ENCODE measurements at places on chromosomes 4 and X.

- DNase-seq: no peak
These were observed 82.6 kb downstream of the PCDH7 start for GRCh38 chr4:30802622-30803323.

DNA sequence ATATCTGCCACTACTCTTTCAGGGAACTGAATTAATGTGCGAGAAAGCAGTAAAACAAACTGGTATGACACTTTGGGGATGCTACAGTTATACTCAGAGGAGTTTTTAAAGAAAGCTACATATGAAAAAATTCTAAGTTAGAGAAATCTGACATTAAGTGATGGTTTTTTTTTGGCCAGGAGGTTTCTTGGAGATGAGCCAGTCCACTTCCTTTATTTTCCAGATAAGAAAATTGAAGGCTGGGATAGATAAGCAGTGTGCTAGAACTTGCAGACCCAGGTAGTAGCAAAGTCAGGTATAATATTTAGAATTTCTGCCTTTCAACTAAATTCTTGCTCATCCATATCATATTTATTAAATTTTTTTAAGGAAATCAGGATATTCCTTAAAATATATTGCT lies 106.8 kb downstream of the FAT4 start:
- no peak for DNase-seq

DNA sequence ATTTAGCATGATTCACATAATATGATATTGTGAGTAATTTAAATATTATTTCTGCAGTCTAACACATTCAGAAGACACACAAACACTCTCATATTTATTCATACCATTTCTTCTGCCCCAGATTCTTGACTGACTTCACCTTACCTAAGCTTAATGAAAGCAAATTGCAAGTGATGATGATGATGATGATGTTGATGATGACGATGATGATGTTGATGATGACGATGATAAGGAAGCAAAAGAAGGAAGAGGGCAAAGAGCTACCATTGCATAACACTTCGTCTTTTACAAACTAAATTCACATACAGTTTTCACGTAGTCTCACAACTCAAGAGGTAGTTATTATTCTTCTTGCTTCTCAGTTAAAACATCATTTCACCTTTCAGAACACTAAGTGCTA lies 404.7 kb downstream of the NAF1 start:
- DNase-seq: no peak

DNA sequence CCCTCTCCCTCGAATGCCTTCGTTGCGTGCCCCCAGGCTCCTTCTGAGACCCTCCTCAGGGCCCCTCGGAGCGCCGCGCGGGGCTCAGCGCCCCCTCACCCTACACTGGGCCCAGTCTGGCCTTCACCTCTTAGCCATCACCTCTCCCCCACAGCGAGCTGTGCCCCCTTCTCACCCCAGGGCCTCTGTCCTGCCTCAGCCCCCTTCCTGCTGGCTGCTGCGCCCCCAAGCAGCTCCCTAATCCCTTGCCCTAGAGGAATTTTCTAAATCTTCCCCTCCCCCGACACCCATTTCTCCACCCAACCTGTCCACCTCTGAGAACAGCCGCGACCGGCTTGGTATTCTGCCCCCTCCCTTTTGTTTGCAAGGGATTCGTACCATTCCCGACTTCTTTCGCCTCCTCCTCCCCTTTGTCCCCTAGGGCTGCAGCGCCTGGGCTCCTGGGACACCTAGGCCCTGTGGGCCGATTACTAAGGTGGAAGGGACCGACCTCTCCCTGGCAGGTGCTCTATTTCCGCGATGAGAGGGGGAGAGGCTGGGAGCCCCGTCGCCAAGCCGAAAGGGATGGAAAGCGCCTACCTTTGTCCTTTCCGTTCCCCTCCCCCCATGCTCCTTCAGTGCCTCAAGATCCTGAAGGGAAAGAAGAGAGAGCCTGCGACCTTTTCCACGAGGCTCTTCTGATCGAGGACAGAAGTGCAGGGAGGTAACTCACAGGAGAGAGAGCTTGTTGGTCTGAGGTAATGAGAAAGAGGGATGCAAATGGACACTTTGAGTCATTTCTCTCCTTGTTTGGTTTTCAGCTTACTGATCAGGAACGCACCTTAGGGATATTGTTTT lies 10.9 kb downstream of the DLG3 start:
- peak; percentile 3 for DNase-seq

GRCh38 chr4:154208424-154208823 lies 283.2 kb downstream of the DCHS2 start:
- DNase-seq: no peak

- peak; percentile 65 for DNase-seq
These were observed 256.8 kb upstream of the VCX start for GRCh38 chrX:7586126-7586525.

GRCh38 chr4:17038510-17039176 lies 140.2 kb upstream of the LDB2 start:
- no peak for DNase-seq

- DNase-seq: no peak
These were observed 51.4 kb downstream of the NDST3 start for GRCh38 chr4:118085700-118086099.

GRCh38 chr4:40193016-40193571 lies 3.7 kb upstream of the RHOH start:
- no peak for DNase-seq

DNA sequence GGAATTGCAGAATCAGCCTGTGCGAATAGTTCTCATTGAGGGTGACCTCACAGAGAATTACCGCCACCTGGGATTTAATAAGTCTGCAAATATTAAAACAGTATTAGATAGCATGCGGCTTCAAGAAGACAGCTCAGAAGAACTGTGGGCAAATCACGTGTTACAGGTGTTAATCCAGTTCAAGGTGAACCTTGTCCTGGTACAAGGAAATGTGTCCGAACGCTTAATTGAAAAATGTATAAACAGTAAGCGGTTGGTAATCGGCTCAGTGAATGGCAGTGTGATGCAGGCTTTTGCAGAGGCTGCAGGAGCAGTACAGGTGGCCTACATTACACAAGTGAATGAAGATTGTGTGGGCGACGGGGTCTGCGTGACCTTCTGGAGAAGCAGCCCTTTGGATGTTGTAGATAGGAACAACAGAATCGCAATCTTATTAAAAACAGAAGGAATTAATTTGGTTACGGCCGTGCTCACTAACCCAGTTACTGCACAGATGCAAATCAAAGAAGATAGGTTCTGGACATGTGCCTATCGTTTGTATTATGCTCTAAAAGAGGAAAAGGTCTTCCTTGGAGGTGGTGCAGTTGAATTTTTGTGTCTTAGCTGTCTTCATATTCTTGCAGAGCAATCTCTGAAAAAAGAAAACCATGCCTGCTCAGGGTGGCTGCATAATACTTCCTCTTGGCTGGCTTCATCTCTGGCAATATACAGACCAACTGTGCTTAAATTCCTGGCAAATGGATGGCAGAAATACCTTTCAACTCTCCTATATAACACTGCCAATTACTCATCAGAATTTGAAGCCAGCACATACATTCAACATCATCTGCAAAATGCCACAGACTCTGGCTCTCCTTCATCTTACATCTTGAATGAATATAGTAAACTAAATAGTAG lies 10.7 kb downstream of the BBS12 start:
- no peak for DNase-seq

DNA sequence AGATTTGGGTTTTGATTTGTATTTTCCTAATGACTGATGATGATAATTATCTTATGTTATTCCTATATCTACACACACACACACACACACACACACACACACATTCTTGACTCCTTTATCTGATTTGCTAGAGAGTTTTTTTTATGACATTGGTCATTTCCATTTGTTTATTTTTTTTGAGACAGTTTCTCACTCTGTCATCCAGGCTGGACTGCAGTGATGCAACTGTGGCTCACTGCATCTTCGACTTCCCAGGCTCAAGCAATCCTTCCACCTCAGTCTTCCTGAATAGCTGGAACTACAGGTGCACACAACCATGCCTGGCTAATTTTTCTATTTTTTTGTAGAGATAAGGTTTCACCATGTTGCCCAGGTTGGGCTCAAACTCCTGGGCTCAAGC lies 6.7 kb downstream of the ZNF81 start:
- DNase-seq: no peak

DNA sequence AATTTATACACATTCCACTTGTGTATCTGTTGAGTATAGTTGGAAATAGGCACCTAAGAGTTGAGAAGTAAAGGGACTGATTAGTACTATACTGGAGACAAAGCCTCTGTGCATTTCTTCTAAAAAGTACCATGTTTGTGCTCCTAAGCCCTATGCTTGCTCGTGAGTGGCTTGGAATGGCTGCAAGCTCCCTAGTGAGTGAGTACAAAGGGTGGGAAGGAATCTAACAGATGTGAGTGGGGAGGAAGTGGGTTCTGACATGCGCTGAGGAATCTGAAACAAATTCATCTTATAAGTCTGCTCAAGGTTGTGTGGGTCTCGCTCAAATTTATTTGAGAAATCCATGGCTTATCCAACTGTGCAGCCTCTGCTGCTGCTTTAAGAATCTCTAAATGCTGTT lies 13.3 kb downstream of the SPCS3 start:
- no peak for DNase-seq

DNA sequence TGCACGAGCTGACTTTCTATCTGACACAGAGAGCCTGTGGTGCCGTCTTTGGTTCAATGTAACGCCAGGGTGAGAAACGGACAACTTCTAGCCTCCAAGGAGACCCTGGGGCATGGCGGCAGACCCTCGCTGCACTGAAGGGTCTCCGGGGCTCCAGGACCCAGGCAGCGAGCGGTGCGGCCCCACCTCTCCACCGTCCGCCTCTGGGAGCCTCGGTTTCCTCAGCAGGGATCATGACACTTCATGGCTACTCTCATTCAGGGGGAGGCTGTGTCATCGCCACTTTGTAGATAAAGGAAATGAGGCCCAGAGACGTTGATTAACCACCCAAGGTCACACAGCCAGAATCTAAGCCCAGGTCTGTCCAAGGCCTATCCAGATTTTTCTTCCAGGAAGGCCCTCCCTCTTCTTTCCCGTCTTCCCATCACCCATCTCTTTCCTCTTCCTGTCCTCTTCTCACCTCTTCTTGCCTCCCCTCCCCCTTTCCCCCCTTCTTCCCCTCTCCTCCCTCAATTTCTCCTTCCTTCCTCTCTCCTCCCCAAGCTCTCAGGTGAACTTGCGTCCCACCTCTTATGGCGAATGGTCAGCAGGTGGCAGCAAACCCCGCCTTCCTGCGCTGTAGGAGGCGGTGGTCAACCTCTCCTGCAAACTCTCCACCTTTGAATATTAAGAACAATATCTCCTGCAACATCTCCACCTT lies 69.3 kb upstream of the HMX1 start:
- DNase-seq: no peak

DNA sequence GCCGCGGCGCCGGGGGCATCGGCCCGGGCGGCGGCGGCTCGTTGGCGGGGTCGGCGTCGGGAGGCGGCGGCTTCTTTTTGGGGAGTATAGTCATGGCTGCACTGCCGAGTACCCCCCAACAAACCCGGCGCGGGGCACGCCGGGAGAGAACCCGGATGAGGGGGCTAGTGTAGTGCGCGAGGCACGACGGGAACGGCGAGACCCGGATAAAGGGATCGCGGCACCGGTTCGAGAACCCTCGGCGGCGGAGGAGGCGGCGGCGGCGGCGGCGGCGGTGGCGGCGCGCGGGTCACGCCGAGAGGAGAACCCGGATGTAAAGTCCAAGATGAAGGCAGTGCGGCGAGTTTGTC lies at the start of gene OTUD5:
TSS of gene OTUD5 (minus strand) at position 131 of the 350 bp plus-strand sequence. CDS start at position 94, 37 bp downstream.
- DNase-seq: peak; percentile 33

- no peak for DNase-seq
These were observed 93.3 kb upstream of the TBC1D9 start for GRCh38 chr4:140849526-140849925.

DNA sequence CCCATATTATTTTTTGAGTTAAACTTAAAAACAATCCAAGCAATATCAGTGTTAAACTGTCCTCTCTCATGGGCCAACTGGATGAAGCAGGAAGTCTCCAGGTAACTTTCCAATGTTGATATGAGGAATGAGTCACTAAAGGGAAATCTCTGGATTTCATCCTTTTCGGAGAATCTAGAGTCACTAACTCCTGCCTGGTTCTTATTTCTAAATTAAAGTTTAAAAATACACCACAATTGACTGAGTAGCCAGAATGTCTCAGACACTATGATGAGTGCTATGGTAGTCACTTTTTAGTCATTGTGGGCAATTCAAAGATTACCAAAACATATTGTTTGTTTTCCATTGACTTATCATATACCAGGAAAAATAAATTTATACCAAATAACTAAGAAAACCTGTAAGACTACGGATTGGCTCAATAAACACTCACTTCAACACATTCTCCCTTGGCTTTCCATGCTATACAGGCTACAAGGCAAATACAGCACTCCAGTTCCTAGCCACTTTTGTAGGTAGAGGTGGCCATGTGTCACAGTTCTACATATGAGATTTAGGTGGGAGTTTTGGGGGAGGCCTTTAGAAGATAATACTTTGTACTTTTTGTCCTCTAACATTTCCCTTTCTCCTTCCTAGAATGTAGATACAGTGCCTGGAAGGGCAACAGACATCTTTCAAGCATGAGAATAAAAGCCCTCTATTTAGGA lies 8.6 kb downstream of the SLC9B2 start:
- DNase-seq: no peak

DNA sequence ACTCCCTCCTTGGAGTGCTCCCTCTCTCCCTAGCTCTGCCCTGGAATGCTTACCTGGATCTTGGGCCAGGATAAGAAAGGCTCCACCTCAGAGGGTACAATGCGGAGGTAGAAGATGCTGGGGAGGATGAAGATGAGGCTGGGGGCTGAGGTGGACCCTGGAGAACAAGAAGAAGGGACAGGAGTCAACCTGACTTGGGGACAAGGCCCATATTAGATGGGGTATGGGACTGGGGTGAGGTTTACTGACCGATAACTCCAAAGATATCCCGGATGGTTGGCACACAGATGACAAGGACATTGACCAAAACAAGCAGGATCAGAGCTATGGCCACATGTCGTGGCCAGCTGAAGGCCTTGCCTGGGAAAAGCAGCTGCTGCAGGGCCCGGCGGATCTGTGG lies 10.6 kb downstream of the SLC38A5 start:
- no peak for DNase-seq

DNA sequence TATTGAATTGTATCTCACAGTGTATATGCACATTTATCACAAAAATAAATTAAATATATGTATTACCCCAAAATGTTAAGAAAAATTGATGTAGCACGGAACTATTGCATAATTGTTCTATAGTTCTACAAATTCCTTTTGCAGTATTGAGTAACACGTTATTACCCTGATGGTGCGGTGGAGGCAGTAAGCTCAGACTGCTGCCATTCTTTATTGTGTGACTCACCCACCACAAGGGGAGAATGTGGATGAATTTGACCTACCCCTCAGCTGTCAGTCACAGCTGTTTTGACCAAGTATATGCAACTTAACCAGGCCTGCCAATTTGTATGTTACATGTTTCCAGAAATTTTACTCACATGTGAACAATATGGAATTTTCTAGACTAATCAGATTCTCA lies 506.6 kb downstream of the SH3BGRL start:
- no peak for DNase-seq

- no peak for DNase-seq
These were observed 56.9 kb downstream of the SERTM2 start for GRCh38 chrX:111568354-111568753.

DNA sequence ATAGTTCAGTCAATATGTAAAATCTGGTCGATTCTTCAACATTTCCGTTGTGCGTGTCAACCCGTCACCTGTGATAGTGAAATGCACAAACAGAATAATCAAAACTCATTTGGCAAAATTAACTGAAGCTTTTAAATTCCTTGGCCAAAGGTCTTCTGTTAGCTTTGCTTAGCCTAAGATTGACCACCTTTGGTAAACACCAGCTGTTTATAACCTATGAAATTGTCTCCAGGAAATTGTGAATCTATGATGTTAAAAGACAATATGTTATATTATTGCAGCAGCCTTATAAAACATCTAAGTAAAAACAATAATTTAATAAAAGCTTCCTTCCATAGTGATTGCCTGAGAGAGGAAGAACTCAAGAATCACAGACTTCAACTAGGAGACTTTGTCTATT lies 196.8 kb downstream of the IL15 start:
- no peak for DNase-seq
